ENCODE measurements at places on chromosomes 7 and 10.

DNA sequence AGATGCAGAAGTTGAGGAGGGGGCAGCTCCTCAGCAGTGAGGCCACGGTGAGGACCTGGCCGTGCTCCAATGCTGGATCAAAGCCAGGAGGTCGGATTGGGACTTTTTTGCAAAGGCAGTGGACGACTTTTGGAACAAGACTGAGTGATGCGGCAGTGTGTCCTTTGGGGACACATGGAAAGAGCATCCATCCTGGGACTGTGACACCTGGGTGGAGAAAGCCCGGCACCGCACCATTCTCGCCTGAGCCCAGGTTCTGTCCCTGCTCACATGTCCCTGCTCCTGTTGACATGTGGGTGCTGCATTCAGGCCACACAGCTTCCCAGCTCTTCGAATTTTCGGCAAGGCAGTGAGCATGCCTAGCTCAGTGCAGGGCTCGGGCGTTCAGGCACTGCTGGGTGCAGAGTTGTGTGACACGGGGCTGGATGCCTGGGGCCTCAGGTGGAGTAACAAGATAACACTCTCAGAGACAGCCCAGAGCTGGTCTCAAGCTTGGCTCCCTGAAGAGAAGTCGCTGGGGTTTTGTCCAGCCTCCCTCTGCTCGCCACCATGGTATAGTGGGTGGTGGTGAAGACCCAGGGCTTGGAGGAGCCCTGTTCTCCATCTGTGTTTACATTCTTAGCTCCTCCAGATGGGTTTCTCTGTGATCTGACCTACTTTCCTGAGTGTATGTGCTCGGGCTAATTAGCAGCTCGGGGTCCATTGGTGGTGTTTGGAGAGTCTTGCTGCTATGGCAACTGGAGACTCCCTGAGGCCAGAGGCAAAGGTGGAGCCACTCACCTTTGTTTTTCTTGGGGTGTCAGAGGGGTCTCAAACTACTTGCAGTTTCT, 111.7 kb upstream of the BTBD16 start:
- no peak for DNase-seq

GRCh38 chr10:127283576-127283975, 87.2 kb upstream of the INSYN2A start:
- no peak for DNase-seq

DNA sequence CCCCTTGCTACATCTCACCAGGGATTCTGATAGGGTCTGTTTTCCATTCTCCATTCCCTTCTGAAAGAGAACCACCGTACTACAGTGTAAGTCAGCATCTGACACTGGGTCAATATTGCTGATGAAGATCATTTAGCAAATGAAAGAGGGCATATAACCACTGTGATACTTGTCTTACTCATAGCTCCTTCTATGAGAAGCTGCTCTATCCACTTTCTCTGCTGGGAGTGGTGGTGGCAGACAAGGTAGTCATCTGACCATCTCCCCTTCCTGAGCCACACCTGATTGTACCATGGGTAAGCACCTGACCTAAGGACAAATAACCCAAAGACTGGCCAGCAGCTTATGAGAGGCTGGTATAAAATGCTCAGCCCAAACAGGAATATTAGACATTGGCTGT, 220.4 kb downstream of the DOCK4 start:
- no peak for DNase-seq

DNA sequence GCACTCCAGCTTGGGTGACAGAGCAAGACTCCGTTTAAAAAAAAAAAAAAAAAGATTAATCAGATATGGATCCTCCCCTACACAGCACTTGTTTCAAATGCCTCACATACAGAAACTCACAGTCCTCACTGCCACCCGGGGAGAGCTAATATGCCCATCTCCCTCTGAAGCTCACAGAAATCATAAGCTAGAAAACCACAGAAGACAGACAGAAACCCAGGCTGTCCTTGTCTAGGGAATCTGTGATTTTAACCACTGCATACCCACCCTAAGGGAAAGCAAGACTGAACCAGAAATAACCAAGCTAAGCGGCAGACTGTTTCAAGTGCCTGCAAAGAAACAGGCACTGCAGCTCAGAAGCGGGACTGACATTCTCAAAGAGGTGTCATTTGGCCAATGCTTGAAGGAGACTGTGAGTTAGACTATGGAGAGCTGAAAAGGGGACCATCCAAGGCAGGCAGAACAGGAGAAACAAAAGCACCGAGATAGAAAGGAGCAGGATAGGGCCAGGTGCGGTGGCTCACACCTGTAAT, 37.6 kb downstream of the SLC37A3 start:
- DNase-seq, result no peak

DNA sequence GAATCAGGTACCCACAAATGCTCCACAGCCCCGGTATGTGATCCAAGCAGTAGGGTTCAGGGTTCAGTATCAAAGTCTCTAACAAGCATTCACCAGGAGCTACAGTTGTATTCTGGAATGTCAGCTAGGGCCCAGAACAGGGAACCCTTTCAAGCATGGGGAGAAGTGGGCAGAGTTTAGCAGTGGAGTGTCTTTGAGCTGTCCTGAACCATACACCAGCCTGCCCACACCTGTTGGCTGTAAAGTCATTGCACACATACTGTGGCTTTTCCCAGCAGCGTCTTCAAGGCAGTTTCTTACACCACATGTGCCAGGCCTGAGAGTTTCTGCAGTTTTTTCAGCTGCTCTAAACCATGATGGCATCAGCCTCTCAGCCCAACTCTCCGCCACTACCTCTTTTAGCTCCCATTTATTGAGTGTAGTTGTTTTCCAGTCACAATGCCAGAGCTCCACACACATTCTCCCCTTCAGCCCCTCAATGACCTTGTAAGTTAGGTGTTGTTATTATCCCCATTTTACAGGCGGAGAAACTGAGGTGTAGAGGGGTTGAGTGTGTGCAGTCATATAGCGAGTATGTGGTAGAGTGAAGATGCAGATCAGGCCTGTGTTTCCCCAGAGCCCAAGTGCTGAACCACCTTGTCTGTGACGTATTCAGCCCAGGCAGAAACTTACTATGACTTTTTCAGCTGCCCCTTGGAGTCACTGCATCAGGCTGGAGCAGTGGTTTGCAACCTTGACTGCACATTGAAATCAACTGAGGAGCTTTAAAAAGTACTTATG, 83.1 kb downstream of the CHN2 start:
- no peak for DNase-seq

GRCh38 chr7:132697003-132697402, 120.7 kb upstream of the PLXNA4 start:
- no peak for DNase-seq

GRCh38 chr10:80281292-80281691, 8.2 kb downstream of the MAT1A start:
- no peak for DNase-seq

Measured in vagina (tissue), 2 donors.